ENCODE measurements at places on chromosomes 6 and 20.

DNA sequence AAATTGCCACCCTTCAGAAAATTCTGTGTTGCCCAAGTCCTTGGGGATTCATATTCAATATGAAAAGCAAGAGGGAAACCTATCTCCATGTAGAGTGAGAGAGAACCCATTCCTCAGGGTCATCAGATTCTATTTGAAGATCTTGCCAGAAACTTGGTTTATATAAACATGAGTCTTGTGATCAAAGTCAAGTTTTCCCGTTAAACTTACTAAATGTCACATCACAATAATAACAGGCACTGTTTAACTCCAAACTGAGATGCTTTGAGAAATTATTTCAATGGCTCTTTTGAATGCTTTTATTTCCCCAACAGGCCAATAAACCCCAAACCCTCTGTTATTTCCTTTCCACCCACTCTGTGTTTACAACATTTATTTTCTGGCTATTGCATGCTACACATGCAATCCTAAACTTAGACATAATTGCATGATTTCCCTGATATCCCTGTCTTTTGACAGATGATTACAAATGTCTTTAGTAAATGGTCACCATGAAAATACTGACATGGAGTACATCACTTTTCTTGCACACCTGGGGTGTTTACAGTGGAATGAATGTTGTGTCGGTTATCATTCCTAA lies 31.1 kb upstream of the SSTR4 start:
- no peak for DNase-seq

GRCh38 chr6:110597761-110598160 lies 121.3 kb upstream of the SLC22A16 start:
- DNase-seq = no peak

DNA sequence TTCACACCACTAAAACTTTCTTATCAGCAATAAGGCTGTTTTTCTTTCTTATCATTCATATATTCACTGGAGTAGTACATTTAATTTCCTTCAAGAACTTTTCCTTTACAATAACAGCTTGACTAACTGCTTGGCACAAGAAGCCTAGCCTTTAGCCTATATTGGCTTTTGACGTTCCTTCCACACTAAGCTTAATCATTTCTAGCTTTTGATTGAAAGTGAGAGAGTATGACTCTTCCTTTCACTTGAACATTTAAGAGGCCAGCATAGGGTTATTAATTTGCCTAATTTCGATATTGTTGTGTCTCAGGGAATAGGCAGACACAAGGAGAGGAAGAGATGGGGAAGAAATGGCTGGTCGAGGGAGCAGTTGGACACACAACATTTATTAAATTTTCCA lies 23.6 kb downstream of the THEMIS start:
- no peak for DNase-seq

DNA sequence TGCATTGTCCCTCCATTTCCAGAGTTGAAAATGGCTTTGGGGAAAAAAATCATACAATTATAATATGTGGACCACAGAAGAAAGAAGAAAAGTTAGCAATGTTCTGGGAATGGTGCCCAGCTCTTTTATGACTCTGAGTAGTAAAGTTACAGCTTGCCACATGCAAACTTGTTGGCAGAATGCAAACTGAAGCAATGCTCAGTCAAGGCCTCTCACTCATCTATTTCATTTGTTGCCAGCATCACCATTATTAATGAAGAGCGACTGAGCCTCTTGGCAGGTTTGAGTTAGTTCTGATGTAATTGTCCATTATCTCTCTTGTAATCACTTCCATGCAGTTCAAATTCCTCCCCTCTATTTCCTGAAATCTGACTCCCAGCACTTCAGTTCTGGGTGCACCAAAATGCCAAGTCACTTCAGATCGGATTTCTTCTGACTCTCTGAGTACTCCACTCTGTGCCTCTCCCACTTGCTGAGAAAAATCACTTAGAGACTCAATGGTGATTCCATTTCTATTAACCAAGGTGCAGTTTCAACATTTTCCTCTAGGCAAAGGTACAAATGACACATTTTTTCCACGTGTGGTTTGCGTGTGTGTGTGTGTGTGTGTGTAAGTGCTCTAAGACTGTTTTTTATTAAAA lies 154.4 kb upstream of the STMND1 start:
- DNase-seq = peak; percentile 78
